DMS53 (cell line): ENCODE measurements at places on chromosomes 13 and 19.

DNA sequence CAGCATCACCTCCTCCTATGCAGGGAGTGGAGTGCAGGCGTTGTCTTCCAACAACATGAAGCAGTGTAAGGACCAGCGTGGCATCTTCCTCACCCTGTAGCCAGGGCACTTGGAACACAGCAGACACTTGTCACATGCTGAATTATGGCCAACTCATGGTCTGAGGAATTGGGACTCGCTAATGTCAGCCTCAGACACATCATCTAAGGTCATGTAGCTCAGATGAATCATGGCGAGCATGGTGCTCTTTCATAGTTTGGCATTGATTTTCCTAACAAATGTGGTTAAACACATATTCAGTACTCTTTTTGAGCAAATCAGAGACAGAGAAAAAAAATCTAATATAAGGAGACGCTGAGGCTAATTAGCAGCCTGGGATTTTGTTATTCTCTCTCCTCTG is 99.6 kb upstream of the SGCG start:
- no peak for DNase-seq

DNA sequence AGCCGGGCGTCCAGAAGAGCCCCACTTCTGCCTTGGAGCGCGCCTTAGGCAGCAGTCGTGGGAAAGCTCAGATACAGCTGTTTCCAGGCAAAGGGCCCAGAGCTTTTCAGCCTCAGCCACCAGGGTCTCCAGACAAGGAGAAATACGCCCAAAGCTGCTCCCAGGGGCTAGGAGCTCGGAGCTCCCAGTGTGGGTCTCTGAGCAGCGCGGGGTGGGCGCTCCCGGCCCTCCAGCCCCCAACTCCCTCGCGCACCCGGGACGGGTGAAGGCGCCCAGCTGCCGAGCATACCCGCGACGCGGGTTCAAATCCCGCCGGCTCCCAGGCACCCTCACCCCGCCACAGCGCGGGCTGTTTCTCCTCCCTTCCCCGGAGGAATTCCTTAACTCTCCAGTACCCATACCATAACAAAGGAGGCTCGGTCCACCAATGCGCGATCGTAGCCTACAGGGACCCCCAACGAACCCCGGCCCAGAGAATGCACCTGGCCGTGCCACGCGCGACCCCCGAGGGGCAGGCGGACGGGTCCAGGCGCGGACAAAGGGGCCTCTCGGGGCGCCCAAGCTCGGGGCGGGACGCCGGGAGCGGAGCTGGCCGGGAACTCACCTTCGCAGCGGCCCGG is 507 bp downstream of the COL4A1 start:
- peak; percentile 11 for DNase-seq

- DNase-seq = no peak
Observed at GRCh38 chr19:34503531-34504272, 22.1 kb downstream of the WTIP start.

DNA sequence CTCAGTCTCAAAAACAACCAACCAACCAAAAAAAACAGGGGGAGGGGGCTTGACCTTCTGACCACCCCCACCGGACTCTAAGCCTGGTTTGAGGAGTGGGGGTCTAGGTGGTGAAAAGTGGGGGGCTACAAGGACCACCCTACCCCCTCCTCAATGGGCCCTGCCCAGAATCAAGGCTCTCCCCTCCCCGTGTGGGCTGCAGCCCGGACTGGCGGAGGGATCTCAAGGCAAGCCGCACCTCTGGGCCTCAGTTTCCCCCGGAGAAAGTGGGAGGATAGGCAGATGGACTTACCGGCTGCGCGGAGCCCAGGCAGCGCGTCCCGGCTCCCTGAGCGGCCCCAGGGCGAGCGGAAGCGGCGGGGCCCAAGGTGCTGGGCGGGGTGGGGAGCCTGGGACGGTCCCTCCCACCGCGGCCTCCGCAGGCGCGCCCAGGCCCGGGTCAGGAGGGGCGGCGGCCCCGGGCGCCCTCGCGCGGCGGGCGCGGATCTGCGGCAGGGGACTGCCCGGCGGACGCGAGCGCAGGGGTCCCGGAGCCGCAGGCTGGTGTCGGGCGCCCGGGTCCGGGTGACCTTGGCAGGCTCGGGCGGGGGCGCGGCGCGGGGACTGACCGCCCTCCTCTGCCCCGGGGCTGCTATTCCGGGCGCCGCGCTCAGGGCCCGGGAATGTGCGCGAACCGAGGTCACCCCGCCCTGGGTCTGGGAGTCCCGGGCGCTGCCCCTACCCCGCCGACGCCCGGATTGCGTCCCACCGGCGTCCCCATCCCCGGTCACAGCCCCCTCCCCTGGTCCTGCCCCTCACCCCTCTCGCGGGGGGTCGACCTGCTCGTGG is at the start of gene ADAMTSL5:
Gene ADAMTSL5, minus strand, starts transcription at position 349 of the 828 bp plus-strand sequence. CDS start 2,076 bp downstream, outside the sequence.
- peak; percentile 74 for DNase-seq

- DNase-seq = peak; percentile 79
Observed at GRCh38 chr19:3982701-3983541, 2.3 kb downstream of the EEF2 start.

DNA sequence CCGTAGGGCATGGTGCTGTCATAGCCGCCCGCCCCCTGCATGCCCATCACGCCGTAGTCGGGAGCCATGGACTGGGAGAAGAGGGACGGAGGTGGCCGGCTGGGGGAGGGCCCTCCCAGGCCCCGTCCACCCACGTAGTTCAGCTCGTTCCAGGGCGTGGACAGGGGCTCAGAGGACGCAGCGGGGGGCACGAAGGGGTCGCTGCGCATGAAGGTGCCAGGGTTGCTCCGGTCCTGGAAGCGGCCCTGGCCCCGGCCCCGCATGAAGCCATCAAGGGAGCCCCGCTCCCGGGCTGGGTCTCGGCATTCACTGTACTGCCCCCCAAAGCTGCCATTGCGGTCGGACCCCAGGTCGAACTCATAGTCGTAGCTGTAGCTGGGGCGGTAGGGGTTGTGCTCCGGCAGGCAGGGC is 6.7 kb downstream of the AKAP8 start:
- no peak for DNase-seq

GRCh38 chr13:20570517-20570916 is 3.6 kb downstream of the IFT88 start:
- DNase-seq = no peak

DNA sequence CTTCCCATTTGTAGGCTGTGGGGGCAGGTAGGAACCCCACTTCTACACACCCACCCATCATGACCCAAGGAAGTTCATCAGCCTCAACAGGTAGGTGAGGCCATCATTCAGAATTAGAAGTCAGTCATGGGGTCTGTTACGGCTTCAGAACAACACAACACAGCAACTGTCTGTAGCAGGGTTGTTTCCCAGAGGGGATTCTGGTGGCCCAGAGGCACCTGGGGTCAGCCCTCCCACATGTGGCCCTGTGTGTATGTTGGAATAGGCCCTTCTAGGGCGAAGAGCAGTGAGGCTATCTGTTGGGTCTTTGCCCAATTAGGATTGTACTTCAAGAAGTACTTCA is 3.4 kb downstream of the IGFLR1 start:
- no peak for DNase-seq

- DNase-seq = no peak
Observed at GRCh38 chr19:58038688-58039204, 4.9 kb downstream of the ZSCAN1 start.

- no peak for DNase-seq
Observed at GRCh38 chr13:73935991-73936390, 198.2 kb downstream of the KLF12 start.

GRCh38 chr19:46786236-46787039 is 2.0 kb downstream of the SLC1A5 start:
- DNase-seq = peak; percentile 91

GRCh38 chr13:105598529-105598928 is 936.9 kb downstream of the EFNB2 start:
- no peak for DNase-seq

- no peak for DNase-seq
Observed at GRCh38 chr13:65011378-65011777, 2218.8 kb downstream of the PCDH9 start.

- DNase-seq = no peak
Observed at GRCh38 chr19:48186541-48186991, 16.1 kb downstream of the ZSWIM9 start.

- DNase-seq = no peak
Observed at GRCh38 chr19:14393329-14393728, 12.1 kb downstream of the ADGRE5 start.

GRCh38 chr19:45104658-45105349 is 11.8 kb downstream of the PPP1R37 start:
- no peak for DNase-seq

GRCh38 chr13:78594456-78594975 is 8.8 kb downstream of the POU4F1 start:
- DNase-seq = no peak

- no peak for DNase-seq
Observed at GRCh38 chr19:5916181-5916708, 2.2 kb downstream of the CAPS start.

DNA sequence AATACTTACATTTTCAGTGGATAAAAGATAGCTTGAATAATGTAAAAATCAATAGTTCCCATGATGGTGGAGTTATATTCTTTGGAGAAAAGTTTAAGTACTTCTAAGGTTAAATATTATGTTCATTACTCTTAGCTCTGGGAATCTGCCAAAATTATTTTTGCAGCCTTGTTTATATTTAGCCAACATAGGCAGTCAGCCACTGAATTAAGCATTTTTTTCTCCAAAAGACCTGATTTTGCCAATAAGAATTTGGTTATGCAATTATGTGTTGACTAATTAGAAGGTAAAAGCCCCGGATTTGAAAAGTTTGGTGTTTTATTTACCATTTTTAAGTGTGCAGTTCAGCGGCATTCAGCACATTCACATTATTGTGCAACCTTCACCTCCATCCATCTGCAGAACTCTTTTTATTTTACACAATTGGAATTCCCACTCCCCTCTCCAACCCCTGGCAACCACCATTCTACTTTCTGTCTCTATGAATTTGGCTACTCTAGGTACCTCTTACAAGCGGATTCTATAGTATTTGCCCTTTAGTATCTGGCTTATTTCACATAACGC is 90.1 kb upstream of the C1QTNF9B start:
- no peak for DNase-seq

DNA sequence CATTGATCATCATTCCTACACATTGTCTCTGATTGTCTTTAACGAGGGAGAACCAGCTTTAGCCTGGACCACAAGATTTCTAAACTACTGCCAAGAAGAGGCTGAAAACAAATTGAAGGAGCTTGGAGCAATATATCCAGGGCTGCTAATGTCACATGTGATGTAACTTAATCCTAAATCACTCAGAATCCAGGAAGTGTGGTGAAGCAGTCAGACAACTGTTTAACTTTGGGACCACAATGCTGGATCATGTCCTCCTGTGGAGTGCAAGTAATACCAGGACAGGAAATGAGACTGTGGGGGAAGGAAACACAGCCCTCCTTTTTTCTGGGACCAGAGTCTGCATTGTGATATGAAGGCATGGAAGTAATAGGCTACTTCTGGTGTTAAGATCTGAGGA is 430.2 kb downstream of the KCTD12 start:
- peak; percentile 8 for DNase-seq

- DNase-seq = no peak
Observed at GRCh38 chr13:106525865-106526264, 9.6 kb downstream of the EFNB2 start.

DNA sequence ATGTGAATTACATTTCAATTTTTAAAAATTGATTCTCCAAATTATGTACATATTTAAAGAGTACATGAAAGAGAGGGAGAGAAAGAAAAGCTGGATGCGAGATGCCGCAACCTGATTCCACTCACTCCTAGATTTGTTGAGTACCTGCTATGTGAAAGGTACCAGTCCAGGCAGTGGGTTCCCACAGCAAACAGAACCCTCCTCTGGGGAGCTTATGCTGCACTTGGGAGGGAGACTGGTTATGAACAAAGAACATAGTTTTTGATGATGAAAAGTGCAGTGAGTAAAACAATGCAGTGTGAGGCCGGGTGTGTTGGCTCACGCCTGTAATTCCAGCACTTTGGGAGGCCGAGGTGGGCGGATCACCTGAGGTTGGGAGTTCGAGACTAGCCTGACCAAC is 43.4 kb downstream of the ACTN4 start:
- no peak for DNase-seq

DNA sequence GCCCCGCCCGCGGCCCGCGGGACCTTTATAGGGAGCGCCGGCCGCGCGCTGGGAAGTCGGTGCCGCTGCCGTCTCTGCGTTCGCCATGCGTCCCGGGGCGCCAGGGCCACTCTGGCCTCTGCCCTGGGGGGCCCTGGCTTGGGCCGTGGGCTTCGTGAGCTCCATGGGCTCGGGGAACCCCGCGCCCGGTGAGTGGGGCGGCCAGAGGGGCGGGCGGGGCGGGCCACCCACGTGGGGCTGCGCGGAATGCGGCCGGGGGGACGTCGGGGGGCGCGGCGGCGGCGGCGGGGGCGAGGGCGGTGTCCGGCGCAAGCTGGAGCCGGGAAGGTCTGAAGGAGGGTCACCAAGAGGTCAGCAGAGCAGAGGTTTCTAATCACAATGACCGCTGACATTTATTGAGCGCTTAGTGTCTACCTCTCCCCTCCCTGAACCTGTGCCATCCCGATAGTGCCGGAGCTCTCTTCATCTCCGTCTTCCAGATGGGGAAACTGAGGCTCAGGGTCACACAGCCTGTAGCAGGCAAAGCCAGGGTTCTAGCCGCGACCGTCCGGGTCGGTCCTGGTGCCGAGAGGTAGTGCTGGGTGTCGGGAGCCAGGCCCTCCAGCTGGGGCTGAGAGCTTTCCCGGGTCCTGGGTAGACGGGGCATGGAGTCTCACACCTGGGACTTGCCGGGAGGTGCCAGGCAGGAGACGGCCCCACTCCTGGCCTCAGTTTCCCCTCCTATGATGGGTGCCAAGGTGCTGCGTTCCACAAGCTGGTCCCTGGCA is at the start of gene FSTL3:
Gene FSTL3, plus strand, starts transcription at position 54 of the 767 bp plus-strand sequence. Its CDS starts 32 bp downstream, at position 86.
- DNase-seq = no peak

- no peak for DNase-seq
Observed at GRCh38 chr19:1235625-1236538, 1.9 kb downstream of the CBARP start.

DNA sequence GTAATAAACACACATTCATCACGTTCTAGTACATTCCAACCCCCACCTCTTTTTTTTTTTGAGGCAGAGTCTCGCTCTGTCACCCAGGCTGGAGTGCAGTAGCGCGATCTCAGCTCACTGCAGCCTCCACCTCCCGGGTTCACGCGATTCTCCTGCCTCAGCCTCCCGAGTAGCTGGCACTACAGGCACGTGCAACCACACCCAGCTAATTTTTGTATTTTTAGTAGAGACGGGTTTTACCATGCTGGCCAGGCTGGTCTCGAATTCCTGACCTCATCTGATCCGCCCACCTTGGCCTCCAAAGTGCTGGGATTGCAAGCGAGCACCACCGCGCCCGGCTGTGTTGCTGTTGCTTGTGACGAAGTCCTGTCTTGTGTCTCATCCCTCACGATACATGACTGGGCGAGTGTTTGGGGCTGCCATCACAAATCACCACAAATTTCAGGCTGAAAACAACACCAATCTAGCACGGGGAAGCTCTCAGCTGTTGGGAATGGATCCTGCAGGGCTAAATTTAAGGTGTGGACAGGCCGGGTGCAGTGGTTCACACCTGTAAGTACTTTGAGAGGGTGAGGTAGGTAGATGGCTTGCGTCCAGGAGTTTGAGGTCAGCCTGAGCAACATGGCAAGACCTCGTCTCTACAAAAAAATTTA is 15.7 kb downstream of the MOB3A start:
- DNase-seq = no peak

DNA sequence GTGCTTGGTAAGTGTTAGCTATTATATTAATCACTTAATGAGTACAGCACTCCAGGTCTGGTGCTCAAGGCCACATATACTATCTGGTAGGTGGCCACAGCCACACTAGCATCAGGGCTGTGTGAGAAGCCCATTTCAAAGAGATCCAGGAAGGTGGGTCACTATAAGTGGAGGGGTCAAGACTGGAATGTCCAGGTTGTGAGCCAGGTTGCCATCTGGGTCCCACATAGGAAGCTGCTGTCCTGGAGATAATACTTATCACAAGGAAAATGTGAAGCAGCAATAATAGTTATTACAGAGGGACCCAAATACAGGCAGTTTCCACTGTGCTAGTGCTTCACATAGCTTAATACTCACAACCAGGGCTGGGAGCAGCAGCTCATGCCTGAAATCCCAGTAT is 13.1 kb downstream of the C19orf47 start:
- no peak for DNase-seq
